Omental fat pad (tissue), 4 donors: ENCODE measurements at places on chromosomes 12 and 14.

DNA sequence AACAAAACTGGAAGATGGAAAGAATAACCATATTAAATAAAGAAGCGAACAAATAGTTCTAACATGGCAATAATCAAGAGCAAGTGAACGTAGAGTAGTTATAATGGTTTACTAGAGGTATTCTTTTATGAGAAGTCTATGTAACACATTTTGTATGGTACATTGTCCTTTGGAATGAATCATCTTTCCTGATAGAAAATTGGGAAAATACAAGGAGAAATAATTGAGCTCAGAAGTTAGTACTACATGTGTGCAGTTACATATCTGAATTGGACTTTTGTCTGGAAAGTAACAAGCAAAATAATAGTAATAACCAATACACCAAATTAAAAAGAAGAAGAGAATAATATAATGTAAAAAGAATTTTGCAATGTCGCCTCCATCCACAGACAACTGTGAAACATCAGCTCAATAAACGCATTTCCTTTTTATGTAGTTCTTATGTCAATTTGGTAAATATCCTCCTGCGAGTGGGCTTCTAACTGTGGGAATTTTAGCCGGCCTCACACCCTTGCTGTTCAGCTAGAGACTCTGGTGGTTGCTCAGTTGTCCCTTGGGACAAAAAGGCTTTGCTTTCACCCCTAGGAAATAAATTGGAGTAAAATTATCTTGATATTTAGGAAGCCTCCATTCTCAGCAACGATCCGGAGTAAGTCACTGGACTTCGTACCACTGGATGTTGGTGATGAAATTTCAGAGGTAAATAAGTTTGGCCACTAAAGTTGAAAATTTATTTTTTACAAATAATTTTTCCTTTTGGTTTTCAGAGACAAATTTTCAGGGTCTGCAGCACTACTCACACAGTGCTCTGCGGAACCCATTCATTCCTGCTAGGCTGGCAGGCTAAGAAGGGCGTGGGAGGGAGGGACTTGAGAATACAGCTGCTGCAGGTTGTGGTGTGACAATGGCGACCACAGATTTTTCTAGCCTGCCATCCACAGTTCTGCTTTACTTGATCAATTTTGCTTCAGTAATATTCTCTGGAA is 1.1 kb upstream of the TUBA1A start:
- DNase-seq = no peak

GRCh38 chr12:100661300-100661951 is 87.9 kb downstream of the GAS2L3 start:
- DNase-seq = no peak

- DNase-seq = no peak
Measured at GRCh38 chr14:64244279-64244678, 49.9 kb downstream of the ESR2 start.

DNA sequence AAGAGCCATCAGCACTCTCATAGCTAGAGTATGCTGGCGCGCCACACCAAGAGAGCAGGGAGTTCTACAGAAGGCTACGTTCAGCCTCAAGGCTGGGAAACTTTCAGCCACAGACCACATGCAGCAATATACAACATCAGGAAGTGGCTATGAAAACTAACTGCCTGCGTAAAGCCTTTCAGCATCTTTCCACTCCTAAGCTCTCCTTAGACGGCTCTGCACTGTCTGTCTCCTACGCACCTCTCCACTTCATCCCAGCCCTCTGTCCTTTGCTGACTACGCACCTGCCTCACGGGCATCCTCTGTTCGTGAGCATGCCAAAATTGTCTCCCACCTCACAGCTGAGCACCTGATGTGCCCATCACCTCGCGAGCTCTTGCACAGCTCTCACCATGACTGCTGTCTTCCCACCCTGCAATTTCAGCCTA is 9.7 kb downstream of the MPHOSPH9 start:
- no peak for DNase-seq

DNA sequence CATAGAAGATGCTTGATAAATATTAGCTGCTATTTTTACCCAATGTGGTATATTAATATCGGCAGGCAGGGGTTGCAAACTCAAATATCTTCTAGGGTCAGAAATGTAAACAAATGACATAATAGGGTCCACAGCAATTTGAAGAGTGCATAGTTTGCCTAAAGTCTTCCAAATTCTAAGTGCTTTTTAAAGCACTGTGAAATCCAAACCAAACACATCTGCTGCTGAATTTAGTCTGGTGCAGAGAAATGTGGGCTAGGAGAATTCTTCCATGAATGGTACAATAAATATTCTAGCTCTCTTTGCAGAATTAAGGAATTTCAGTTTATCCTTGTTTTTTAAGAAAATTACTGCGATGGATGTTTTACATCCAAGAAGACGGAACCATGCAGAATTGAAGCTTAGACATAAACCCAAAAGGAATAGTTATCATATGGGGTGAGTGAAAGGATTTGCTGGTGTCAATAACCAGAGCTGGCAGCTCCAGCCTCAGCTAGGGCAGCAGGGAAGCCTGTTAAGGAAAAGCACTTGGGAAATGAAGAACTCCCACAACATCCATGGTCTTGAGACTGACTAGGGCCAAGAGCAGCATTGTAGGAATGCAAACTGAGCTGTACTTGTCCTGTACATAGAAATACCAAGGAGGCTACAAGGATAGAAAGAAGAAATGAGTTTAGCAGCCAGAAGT is 65.5 kb downstream of the PTPRR start:
- DNase-seq = no peak
